Hepatocyte (in vitro differentiated cells): ENCODE measurements at places on chromosomes 1 and 21. TPM values are rescaled to one million over a fixed set of nuclear protein-coding genes. Genes with fewer than 3 reads are reported as not detected.

GRCh38 chr1:44617703-44618029, 56.6 kb downstream of the TMEM53 start:
- no peak overlapping the region for H3K4me3 ChIP-seq
- H3K36me3 ChIP-seq: no peaks in the 10 kb centered on the region
- no peak overlapping the region for H3K27ac ChIP-seq

DNA sequence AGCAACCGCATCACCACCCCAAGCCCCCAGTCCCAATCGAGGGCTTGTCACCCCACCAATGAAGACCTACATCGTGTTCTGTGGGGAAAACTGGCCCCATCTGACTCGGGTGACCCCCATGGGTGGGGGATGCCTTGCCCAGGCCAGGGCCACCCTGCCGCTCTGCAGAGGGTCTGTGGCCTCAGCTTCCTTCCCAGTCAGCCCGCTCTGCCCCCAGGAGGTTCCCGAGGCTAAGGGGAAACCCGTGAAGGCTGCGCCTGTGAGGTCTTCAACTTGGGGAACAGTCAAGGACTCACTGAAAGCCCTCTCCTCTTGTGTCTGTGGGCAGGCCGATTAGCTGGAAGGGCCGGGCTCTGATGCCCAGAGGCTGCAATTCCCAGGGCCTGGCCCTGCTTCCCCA, 2.0 kb downstream of the SRARP start:
- no peaks in the 10 kb centered on the region for H3K27me3 ChIP-seq
- no peaks in the 10 kb centered on the region for H3K36me3 ChIP-seq
- no peaks in the 10 kb centered on the region for H3K4me1 ChIP-seq
- no peak for DNase-seq
- no peak overlapping the region for H3K4me3 ChIP-seq

GRCh38 chr1:169392406-169392805, 24.4 kb downstream of the BLZF1 start:
- H3K36me3 ChIP-seq: no peaks in the 10 kb centered on the region
- no peaks in the 10 kb centered on the region for H3K4me1 ChIP-seq
- DNase-seq: no peak
- no peaks in the 10 kb centered on the region for H3K27me3 ChIP-seq

DNA sequence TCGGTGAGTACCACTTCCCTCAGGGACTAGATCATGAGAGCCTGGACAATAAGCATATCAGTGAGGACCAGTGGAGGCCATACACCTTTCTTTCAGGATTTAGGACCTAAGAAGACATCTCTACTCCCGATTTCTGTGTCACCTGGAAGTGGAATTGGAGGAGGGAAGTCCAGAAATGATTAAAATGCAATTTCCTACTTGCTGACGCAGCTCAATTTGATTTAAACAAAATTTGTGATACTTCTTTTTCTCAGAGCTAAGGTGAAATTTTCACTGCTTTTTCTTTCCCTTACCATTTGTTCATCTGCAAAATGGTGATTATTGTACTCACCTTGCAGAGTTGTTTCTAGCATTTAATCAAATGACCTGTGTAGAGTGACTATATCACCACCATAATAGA, 38.8 kb upstream of the BTG3 start:
- H3K4me1 ChIP-seq: no peaks in the 10 kb centered on the region
- H3K27me3 ChIP-seq: no peaks in the 10 kb centered on the region
- no peak overlapping the region for H3K4me3 ChIP-seq

DNA sequence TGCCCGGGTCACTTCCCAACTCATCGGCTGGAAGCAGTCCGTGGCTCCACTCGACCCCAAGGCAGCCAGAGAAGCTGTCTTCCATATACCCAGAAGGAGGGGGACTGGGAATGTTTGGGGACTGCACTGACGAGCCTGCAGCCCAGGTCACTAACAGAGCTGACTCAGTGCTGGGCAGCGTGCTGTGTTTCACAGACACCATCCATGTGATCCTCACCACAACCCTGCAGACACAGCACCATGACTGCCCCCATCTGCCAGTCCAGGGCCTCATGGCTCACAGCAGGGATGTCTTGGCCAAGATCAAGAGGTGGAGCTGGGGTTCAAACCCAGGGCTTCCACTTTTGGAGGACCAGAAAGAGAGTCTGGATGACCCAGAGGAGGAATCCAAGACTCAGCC, 67.9 kb downstream of the KLHDC7A start:
- no peak overlapping the region for H3K27ac ChIP-seq
- no peak for DNase-seq

DNA sequence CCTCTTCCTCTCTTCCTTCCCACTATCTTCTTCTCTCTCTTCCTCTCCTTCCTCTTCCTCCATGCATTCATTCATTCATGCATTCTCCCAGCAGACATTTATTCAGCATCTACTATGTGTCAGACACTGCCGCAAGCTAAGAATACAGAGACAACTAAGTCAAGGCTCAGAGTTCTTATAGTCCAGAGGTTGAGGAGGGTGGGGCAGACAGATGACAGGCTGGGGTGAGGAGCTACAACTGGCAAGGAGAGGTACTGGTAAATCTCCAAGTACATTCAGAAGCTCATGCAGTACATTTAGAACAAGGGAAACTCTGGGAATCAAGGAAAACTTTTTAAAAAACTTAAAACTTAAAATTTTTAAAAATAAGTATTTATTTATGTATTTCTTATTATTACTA, 56.4 kb upstream of the FMOD start:
- no peak for DNase-seq
- H3K36me3 ChIP-seq: no peaks in the 10 kb centered on the region
- H3K4me3 ChIP-seq: no peak overlapping the region
- peaks cover 11% of the 10 kb centered on the region for H3K4me1 ChIP-seq
- peak overlapping the region; percentile 60 for H3K27ac ChIP-seq

Gene AADACL4
- total RNA-seq: 0.20 TPM in 1 of 2 replicates, not detected in the other
